ENCODE measurements at places on chromosomes 13 and 19.

GRCh38 chr13:35621989-35622388 is 145.5 kb upstream of the MAB21L1 start:
- DNase-seq = no peak

DNA sequence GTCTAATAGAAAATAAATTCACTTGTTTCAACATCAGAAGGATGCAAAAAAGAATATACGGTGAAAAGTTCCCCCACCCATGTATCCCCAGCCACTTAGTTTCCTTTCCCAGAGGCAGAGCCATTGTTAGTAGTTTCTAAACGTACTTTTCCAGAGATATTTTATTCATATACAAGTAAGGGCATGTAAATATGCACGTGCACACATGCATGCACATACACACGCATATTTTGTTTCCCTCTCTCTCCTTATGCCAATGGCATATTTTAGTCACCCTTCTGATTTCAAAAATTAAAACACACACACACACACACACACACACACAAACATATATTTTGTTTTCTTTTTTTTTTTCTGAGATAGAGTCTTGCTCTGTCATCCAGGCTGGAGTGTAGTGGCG is 147.4 kb downstream of the PDS5B start:
- no peak for DNase-seq

DNA sequence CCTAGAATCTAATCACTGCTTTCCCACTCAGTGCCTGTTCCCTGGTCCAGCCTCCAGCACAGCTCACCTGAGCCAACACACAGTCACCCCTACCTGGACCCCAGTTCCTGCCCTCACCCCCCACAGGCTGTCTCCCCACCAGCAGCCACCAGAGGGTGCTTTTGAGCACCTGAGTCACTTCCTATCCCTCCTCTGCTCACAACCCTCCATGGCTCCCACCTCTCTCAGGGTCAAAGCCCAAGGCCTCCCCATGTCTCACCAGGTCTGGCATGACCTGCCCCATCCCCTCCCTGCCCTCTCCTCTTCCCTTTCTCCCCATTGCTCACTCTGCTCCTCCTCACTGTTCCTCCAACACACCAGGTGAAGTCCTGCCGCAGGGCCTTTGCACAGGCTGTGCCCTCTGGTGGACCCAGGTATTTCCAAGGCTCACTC is 7.1 kb upstream of the DPP9 start:
- DNase-seq = no peak

GRCh38 chr19:5050067-5050656 is 81.2 kb downstream of the KDM4B start:
- no peak for DNase-seq

- no peak for DNase-seq
These were observed 5.7 kb upstream of the FOXO1 start for GRCh38 chr13:40671956-40672764.

All from right atrium auricular region (tissue), 2 donors.